ENCODE measurements at places on chromosomes 5 and 9. TPM values are rescaled to one million over a fixed set of nuclear protein-coding genes. Genes with fewer than 3 reads are reported as not detected.

UNC13B gene
- 2.0 TPM for total RNA-seq

NR6A1 gene
- 5.1 TPM for total RNA-seq

OLFM1 gene
- total RNA-seq, result not detected

PAEP gene
- not detected for total RNA-seq

SPATA31D4 gene
- not detected for total RNA-seq

DNA sequence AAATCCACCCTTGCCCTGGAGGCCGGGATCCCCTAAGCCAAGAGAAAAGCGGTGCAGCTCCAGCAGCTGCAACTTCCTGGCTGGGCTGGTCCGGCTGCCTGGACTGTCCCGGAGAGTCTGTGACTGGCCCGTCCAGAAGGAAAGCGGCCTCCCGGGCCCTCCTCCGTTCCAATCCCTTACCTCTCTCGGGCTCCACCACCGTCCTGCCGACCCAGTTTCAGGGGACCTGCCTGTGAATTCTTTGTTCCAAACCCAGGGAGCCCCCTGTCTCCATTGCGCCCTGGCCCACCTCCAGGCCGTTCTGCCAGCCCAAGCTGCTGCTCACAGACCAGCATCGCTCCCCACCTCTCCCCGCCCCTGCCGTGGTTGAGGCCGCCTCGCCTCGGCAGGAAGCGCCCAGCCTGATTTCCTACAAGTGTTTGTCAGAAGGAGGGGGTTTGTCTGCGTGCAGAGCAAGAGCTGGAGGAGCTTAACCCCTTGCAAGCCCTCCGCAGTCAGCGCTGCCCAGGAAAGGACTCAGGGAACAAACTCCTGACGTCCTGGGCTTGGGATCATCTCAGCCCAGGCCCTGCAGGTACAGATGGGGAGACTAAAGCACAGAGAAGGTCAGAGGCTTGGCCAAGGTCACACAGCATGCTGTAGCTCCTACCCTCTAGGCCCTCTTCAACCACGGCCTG is at the start of gene AKNA:
TSS of gene AKNA (minus strand) at position 303 of the 677 bp plus-strand sequence. CDS start 6,649 bp downstream, outside the sequence.
- H3K27me3 ChIP-seq, result no peaks in the 10 kb centered on the region
- DNase-seq, result peak; percentile 51
- peak within 1 kb of the TSS; percentile 36 for H3K27ac ChIP-seq
- H3K36me3 ChIP-seq, result no peaks in the 10 kb centered on the region

- no peaks in the 10 kb centered on the region for H3K4me1 ChIP-seq
- no peak overlapping the region for H3K27ac ChIP-seq
- no peak overlapping the region for H3K4me3 ChIP-seq
- DNase-seq, result no peak
Measured at GRCh38 chr5:124050120-124050770, 538.3 kb downstream of the CSNK1G3 start.

- H3K4me3 ChIP-seq, result no peak overlapping the region
- H3K27ac ChIP-seq, result no peak overlapping the region
- H3K36me3 ChIP-seq, result no peaks in the 10 kb centered on the region
- no peaks in the 10 kb centered on the region for H3K4me1 ChIP-seq
- H3K27me3 ChIP-seq, result no peaks in the 10 kb centered on the region
Measured at GRCh38 chr5:111863801-111864200, 106.8 kb upstream of the NREP start.

GRCh38 chr9:34098307-34098706 is 28.2 kb downstream of the DCAF12 start:
- no peak overlapping the region for H3K4me3 ChIP-seq
- no peak for DNase-seq
- H3K36me3 ChIP-seq, result peaks cover 38% of the 10 kb centered on the region
- no peak overlapping the region for H3K27ac ChIP-seq
- H3K4me1 ChIP-seq, result no peaks in the 10 kb centered on the region

- peaks cover 6% of the 10 kb centered on the region for H3K36me3 ChIP-seq
- no peak overlapping the region for H3K27ac ChIP-seq
- H3K4me3 ChIP-seq, result no peak overlapping the region
- H3K27me3 ChIP-seq, result no peaks in the 10 kb centered on the region
Measured at GRCh38 chr9:71929223-71929622, 17.8 kb downstream of the C9orf85 start.

GRCh38 chr5:72790186-72790585 is 26.3 kb upstream of the TNPO1 start:
- no peaks in the 10 kb centered on the region for H3K27me3 ChIP-seq
- H3K27ac ChIP-seq, result no peak overlapping the region
- no peak overlapping the region for H3K4me3 ChIP-seq
- no peak for DNase-seq

- peaks cover 41% of the 10 kb centered on the region for H3K4me1 ChIP-seq
- H3K36me3 ChIP-seq, result peaks cover 22% of the 10 kb centered on the region
- no peaks in the 10 kb centered on the region for H3K27me3 ChIP-seq
Measured at GRCh38 chr9:131621551-131622358, 76.4 kb downstream of the PRRT1B start.

DNA sequence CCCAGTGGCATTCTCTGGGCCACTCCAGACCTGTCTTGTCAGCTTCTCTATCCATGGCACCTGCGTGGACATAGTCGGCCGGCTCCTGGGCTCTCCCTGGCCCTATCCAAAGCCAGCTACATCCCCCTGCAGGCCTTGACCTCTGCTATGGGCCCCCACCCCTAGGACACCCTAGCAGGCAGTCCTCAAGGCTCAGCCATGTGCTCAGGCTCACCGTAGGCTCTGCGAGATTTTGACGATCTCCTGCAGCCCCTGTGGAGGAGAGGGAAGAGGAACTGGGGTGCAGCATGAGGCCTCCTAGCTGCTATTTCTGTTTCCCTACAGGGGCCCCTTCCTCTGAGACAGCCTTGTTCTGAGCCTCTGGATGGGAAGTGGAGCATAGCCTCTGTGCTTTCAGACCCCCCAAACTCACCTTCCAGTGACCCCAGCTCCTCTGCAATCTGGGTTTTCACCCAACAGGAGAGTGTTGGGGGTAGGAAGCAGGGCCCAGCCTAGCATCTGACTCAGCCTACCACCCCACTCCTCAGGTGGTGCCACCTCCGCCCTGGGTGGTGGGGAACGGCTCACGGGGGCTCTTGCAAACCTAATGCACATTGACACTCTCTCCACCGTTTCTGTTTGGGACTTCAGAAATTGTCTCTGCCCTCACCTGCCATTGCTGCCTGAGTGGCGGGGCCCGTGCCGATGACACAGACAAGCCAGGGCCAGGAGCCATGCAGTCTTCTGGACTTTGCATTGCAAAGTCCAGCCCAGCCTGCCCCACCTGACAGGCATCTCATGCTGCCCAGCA is 36.7 kb downstream of the HRH2 start:
- no peaks in the 10 kb centered on the region for H3K36me3 ChIP-seq
- H3K27ac ChIP-seq, result no peak overlapping the region
- no peaks in the 10 kb centered on the region for H3K27me3 ChIP-seq

DNA sequence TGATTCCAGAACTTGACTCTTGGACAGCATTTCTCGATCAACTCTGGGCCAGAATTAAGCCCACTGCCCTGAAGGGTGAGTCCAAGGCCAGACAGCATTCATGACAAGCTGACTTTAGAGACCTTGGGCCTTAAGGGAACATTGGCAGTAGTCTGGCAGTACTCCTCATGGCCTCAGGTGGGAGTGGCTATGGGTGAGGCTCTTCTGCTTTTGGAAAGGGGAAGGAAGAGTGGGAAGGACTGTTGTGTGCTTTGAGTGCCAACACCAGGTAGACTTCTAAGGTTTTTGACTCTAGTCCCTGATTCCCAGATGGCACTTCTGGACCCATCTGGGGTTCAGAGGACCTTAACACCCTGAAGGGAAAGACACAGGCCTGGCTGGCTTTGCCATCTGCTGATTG is 530.4 kb downstream of the ACTL7B start:
- no peak overlapping the region for H3K27ac ChIP-seq
- H3K4me1 ChIP-seq, result no peaks in the 10 kb centered on the region
- no peaks in the 10 kb centered on the region for H3K27me3 ChIP-seq
- H3K4me3 ChIP-seq, result no peak overlapping the region
- no peaks in the 10 kb centered on the region for H3K36me3 ChIP-seq
- DNase-seq, result no peak

- H3K27me3 ChIP-seq, result no peaks in the 10 kb centered on the region
- H3K4me1 ChIP-seq, result peaks cover 9% of the 10 kb centered on the region
- no peaks in the 10 kb centered on the region for H3K36me3 ChIP-seq
- no peak for DNase-seq
- no peak overlapping the region for H3K4me3 ChIP-seq
Measured at GRCh38 chr9:1156794-1157550, 106.8 kb downstream of the DMRT2 start.

DNA sequence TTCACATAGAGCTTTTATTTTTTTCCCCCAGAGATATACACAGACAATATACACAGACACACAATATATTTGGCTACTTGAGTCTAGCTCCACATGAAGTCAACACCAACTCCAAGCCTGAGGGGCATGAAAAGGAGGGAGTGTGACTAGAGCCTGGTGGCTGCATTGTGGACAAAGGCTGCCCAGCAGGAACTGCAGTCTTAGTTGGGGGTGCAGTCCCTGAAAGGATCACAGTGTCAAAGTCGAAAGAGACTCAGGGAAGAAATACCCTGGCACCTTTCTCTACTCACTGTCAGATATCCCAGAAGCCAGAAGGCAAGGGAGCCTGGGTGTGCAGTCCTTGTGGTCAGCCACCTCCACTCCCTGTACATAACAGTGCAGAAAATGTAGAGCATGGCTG is 231.6 kb upstream of the RPS23 start:
- no peak for DNase-seq
- no peaks in the 10 kb centered on the region for H3K4me1 ChIP-seq
- no peak overlapping the region for H3K4me3 ChIP-seq

DNA sequence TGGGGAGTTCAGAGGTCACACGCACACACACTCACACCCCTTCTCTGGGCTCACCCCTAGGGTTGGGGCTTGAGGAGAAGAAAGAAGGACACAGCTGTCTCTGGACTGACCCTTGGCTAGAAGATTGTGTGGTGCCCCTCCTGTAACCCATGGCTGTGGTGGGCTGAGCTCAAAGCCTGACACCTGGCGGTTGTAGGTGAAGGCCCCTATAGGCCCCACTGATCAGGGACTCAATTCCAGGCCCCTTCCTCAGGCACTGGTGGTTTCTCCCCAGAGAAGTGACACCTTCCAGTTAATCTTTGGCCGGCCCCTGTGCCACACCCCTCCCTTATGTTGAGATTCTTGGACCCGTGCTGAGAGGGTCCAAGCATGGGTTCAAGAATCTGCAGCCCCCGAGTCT is 35.2 kb upstream of the CRB2 start:
- H3K4me1 ChIP-seq, result peaks cover 2% of the 10 kb centered on the region
- no peaks in the 10 kb centered on the region for H3K36me3 ChIP-seq
- no peak for DNase-seq

DNA sequence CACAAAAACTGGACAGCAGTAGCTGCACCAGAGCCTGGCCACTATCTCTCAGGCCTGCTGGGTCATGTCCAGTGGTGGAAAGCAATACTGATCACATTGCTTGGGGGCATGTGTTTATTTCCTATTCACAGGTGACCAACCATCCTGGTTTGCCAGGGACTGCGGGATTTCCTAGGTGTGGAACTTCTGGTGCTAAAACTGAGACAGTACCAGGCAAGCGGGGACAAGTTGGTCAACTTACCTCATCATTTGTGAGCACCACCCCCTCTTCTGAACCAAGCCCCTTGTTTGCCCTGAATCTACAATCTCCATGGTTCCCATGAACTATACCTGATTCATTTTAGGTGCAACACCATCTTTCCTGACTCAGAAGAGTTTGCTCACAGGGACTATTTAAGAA is 81.3 kb downstream of the TNC start:
- H3K4me3 ChIP-seq, result no peak overlapping the region
- H3K4me1 ChIP-seq, result no peaks in the 10 kb centered on the region
- H3K27me3 ChIP-seq, result no peaks in the 10 kb centered on the region
- H3K27ac ChIP-seq, result no peak overlapping the region

DNA sequence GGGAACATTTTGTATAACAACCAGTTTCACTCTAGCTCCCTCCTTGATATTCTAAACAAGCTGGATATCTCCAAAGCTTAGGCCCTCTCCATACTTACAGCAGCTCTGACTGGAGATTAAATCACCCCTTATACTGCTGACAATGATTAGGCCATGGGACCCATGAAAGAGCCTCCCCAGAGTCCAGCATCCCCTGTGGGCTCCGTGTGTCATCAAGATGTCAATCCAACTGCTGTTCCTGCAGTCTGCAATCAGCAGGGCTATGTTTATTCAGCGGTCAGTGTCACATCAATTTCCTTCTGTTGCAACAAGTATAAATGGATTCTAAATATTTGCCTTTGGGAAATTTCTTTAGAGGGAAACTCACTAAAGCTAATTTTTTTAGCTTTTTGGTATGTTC is 26.6 kb downstream of the PCDHAC2 start:
- H3K27me3 ChIP-seq, result no peaks in the 10 kb centered on the region
- DNase-seq, result no peak
- no peaks in the 10 kb centered on the region for H3K4me1 ChIP-seq

DNA sequence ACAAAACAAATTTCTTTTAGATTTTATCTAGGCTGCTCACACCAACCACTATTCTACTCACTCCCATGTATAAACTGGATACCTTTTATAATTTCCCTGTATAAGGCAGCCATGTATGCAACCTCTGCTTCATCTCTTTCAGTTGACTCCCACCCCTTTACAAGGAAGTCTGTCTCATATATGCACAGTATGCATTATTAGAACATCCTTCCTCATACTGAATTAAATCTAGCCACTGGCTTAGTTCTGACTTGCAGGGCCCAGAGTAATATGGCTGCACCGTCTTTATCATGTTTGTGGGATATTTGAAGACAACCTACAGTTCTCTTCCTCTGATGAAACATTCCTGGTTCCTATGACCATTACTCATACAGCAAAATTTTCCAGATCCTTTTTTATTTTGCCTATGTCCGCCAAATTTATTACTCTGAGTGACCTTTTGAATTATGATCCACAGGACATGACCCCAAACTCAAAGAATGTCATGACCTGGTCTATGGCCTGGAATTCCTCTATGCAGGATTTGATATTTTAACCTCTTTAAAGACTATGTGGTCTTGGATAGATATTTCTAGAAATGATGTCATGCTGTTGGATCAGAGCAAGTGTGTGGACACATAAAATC is 76.6 kb upstream of the ITGA1 start:
- no peak for DNase-seq
- H3K27me3 ChIP-seq, result no peaks in the 10 kb centered on the region
- H3K36me3 ChIP-seq, result no peaks in the 10 kb centered on the region

- H3K27me3 ChIP-seq, result no peaks in the 10 kb centered on the region
- no peaks in the 10 kb centered on the region for H3K36me3 ChIP-seq
- no peak overlapping the region for H3K27ac ChIP-seq
- peak overlapping the region; percentile 77 for H3K4me3 ChIP-seq
- no peak for DNase-seq
Measured at GRCh38 chr5:14143546-14143840, 351 bp downstream of the TRIO start.

Measured in SJCRH30 (cell line).